Gastroesophageal sphincter (tissue), 4 donors: ENCODE measurements at places on chromosomes 7 and 10. TPM values are rescaled to one million over a fixed set of nuclear protein-coding genes. Genes with fewer than 3 reads are reported as not detected.
A peak's percentile ranks its signal among the peaks of the same experiment; 100 is the strongest.

GRCh38 chr10:22617516-22617915, 96.9 kb downstream of the PIP4K2A start:
- ATAC-seq: no peak

Gene ZNF33A
- total RNA-seq: 31.2 TPM

- peak; percentile 100 for ATAC-seq
Observed at GRCh38 chr7:64313740-64314491, at the start of gene ZNF736. ZNF736 (plus strand) TSS chr7:64313961; CDS start chr7:64314151, 190 bp downstream.

DNA sequence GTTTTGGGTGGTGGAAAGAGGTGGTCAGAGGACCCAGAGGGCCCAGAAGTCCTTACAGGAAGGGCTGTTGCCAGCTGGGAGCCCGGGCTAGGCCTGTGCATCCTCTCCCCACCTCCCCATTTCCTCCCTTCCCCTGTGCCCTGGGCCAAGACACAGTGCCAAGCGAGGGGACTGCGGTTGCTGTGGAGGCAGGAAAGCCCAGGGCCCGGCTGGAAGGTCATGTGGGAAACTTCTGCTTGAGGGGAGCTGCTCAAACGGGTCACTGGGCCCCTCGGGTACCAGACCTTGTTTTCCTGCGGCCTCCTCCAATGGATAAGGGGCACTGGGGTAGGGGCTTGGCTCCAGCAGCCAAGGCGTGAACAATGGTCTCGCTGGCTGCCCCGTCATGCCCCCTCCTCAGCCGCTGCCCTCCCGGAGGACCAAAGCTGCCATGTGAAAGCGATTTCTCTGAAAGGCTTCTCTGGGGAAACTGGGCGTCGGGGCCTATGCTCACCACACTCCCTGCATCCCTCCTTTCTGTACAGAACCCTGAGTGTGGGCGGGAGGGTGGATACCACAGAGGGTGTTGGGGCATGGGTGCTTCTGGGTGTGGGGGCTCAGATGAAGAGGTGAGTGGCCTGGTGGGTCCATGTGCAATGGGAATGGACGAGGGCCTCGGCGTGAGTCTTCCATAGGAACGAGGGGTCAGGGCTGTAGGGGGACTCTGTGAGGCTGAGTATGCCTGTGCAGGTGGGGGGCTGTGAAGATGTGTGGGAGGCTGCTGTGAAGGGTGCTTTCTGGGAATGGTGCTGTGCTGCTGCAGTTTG, 135.3 kb downstream of the PTPN20 start:
- no peak for ATAC-seq

- peak; percentile 52 for ATAC-seq
Observed at GRCh38 chr10:13891128-13892000, 304.6 kb downstream of the PRPF18 start.

Gene CAMK2B
- total RNA-seq: 0.27 TPM

GRCh38 chr10:52747694-52748093, 24.9 kb downstream of the MBL2 start:
- ATAC-seq: no peak

- no peak for ATAC-seq
Observed at GRCh38 chr7:142331941-142332340, 74.1 kb upstream of the PRSS58 start.

DNA sequence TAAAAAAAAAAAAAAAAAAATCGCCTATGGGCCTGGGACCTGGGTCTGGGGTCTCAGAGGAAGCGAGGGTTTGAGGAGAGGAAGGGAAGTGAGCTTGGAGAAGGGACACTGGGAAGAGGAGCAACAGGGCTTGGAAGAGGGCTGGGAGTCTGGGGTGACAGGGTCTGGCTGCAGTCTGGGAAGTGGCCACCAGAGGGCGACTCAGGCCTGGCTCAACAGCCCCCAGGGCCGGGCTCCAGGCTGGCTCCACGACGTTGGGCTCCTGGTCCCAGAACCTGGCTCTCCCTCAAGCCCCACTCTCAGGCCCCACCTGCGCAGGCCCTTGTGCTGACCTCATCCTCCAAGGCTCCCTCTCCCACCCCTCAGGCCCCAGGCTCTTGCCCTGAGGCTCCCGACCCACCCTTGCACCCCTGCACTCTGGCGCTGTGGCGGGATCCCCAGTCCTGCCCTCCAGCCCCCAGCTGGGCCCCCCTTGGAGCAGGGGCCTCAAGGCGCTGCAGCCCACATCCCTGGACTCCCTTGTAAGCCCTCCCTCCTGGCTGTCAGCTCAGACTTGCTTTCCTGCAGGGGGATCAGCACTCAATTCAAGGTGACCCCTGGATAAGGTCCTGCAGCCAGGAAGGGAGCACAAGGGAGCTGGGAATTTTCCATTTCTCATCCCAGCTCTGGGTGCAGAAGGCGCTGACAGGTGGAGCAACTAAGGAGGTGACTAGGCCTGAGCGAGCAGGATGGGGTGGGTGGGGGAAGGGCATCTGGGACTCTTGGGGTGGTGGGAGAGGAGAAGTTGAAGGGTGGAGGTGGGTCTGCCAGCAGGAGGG, 5.4 kb upstream of the SPACDR start:
- ATAC-seq: peak; percentile 82

DNA sequence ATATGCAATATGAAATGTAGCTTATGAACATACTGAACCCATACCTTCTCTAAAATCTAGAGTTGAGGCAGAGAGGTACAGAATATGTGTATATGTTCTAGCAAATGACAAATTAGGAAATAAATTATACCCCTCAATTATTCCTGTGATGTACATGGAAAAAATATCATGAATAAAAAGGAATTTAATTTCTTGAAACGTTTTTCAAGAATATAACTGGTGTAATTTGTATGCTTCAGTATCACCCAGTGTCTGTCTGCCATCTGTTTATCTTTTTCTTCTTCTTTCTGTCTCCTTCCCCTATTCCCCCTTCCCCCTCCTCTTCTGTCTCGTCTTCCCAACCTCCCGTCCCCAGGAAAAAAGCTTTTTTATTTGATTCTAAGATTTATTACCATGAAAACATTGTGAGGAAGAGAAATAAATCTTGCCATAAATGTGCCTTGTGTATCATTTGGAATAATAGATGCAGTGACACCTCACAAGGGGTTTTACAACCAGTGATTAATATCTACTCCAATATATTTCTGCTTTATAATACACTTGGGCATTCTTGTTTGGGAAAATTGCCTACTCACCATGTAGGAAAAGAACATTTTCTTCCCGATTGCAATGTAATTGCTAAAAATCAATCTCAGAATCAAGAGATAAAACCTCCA, 12.2 kb downstream of the LANCL2 start:
- ATAC-seq: no peak

DNA sequence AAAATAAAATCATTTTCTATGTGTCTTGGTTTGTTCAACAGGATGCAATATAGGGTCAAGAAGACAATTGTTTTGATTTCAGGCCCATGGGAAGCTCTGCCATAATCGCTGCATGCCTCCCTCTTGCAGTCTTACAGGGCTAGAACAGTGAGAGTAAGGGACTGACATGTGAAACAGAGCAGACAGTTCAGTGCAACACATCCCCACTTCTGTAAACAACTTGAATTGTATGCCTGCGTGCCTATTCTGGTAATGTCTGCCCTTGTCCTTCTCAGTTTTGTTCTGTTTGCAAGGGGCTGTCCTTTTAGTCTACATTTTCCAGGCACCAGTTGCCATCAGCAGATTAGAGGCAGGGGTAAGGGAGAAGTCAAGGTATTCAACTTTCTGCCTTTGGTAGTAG, 34.8 kb upstream of the GPR37 start:
- no peak for ATAC-seq

GRCh38 chr10:65430979-65431378, 1494.9 kb upstream of the LRRTM3 start:
- ATAC-seq: no peak

DNA sequence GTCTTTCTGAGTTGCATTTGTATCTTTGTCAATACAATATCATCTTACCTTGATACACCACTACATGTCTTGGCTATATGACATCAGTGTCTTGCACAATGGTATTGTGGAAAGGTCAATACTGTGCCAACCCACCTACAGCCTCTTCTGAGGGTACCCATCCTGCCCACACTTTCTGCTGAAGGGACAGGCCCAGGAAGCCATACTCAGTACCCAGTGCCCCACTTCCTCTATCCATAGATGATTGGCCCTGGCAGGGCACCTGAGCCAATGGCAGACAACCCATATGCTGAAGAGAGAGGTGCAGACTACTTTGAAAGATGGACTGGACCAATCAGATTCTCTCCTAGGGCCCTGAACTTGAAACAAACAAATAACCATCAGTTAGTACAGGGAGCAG, 152.0 kb upstream of the ADO start:
- ATAC-seq: no peak

- ATAC-seq: no peak
Observed at GRCh38 chr10:29957236-29957635, 102.2 kb downstream of the JCAD start.

Gene DMBT1
- 0.08 TPM for total RNA-seq

DNA sequence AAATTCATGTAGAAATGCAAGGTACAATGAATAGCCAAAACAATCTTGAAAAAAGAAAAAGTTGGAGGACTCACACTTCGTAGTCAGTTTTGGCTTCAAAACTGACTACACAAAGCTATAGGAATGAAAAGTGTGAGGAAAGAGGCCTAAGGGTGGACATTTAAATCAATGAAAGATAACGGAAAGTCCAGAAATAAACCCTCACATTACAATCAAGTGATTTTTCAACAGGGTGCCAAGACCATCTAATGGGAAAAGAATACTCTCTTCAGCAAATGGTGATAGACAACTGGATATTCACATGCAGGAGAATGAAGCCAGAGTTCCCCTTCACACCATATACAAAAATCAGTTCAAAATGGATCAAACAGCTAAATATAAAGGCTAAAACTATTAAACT, 106.8 kb downstream of the SRPK2 start:
- ATAC-seq: no peak

- ATAC-seq: peak; percentile 70
Observed at GRCh38 chr10:103618575-103619423, 125.3 kb downstream of the NEURL1 start.

GRCh38 chr10:98391578-98391991, 23.4 kb downstream of the PYROXD2 start:
- ATAC-seq: peak; percentile 67

- no peak for ATAC-seq
Observed at GRCh38 chr10:31209478-31209877, 109.5 kb upstream of the ZEB1 start.

DNA sequence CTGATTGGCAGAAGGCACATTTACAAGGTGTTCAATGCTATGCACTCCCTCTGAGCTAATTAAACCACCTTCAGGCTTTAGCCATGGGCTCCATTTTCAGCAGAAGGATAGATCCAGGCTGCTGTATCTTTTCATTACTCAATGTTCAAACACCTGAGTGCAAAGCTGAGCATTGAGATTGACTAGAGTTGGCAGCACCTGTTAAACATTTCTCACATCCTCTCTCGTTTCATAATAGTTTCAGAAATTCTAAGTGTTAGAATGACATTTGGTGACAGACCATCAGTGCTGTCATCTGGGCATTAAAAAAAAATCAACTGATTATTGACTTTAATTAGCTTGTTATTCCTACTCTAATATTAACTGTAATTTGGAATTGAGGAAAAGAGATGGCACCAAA, 187.1 kb upstream of the SEMA3E start:
- no peak for ATAC-seq

Gene TAS2R5
- 1.3 TPM for total RNA-seq

- peak; percentile 18 for ATAC-seq
Observed at GRCh38 chr7:5428478-5429252, 5.0 kb upstream of the TNRC18 start.

Gene ADAMTS14
- 0.04 TPM for total RNA-seq

DNA sequence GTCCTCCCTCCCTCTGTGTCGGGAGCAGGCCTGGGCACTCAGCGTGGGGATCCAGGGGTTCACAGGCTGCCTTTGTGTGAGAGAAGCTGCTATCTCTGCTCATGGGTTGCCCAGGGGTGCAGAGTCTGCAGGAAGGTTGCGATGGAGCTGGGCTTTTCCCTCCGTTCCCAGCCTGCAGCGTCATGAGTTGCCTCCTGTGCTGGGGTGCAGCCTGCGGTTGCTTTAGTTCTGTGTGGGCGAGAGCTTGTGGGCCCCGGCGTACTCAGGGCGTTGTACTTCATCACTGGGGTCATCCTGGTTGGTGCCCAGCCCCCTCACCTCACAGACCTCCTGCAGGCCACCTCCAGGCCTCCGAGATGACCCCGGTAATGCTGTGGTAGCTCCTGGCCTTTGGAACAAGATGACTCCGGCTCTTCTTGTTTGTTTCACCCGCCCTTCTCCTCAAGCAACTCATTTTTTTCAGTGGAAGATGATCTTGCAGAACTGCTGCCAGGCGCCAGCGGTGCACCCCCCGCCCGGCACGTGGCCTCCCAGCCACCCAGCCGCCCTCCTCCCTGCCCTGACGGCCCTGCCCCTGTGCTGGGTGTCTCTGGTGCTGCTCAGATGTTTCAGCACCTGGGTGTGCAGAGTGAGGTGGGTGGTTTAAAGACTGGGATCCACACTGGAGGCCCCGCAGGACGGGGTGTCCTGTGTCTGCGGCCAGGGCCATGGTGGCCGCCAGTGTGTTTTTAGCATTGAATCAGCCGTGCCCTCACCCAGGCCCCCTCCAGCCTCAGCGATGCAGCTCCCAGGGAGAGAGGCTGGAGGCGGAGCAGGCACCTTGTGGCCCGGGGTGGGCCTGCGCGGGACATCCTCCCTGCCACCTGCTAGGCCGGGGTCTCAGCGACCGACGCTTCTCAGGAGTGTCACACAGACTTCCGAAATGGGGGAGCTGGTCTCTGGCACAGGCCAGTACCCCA, 7.2 kb downstream of the AP5Z1 start:
- ATAC-seq: no peak
